HT1080 (cell line): ENCODE measurements at places on chromosomes 5 and 9.
A peak's percentile ranks its signal among the peaks of the same experiment; 100 is the strongest.

GRCh38 chr5:87732875-87733768 lies 320.4 kb upstream of the CCNH start:
- DNase-seq = peak; percentile 15

GRCh38 chr5:52706775-52707174 lies 80.9 kb upstream of the ITGA1 start:
- no peak for DNase-seq

DNA sequence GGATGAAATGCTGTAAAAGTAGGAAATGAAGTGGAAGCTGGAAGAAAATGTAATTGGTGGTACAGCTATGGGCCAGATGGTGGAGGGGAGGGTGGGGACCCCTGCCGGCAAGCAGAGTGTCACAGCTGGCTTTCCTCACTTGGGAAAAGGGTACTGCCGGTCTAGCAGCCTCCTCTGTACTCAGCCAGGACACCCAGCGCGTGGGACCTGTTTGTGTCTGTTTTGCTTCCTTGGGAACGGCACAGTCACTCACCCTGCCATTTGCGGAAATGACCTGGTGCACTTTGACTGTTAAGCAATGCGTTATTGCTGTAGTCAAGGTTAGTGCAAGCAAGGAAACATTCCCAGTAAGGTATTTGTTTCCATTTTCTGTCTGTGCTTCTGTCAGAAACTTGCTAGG lies 10.1 kb downstream of the TMEM252 start:
- peak; percentile 23 for DNase-seq

GRCh38 chr5:83507431-83507830 lies 35.9 kb downstream of the VCAN start:
- DNase-seq = no peak

- DNase-seq = no peak
Observed at GRCh38 chr5:7970816-7971215, 101.9 kb downstream of the MTRR start.

GRCh38 chr5:98902733-98903132 lies 26.1 kb downstream of the CHD1 start:
- DNase-seq = peak; percentile 27

DNA sequence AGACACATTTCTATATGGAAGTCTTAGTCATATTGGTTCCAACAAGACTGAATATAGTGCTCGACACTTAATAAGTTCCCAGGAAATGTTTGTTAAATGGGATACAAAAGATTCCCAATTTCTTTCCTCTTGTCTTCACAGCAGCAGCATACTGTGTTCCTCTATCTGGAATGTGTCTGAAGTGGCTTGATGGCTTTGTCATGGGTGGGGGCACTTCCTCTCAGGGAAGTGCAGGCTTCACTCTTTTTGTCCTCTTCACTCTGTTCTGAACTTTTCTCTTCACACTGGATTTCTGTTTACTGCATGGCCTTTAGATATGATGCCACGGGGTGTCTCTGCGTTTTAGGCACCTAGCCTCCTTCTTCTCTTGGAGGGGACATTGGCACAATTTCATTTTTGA lies 127.7 kb upstream of the C9orf72 start:
- no peak for DNase-seq

DNA sequence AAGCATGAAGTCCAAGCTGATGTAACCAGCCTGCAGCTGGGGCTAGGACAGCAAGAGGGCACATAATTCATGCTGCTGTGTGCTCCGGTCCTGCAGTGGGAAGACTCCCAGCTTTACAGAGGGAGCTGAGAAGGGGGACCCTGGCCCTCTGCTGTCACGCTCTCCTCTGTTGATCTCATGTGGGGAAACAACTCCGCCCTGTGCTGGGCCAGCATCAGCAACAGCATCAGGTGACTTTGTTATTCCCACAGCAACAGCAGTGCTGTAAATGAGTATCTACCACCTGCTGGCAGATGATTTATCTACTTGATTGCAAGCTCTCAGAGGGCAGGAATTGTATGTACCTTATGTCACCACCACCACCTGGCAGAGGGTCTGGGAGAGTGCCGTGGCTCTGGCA lies 176.2 kb downstream of the COL23A1 start:
- no peak for DNase-seq

DNA sequence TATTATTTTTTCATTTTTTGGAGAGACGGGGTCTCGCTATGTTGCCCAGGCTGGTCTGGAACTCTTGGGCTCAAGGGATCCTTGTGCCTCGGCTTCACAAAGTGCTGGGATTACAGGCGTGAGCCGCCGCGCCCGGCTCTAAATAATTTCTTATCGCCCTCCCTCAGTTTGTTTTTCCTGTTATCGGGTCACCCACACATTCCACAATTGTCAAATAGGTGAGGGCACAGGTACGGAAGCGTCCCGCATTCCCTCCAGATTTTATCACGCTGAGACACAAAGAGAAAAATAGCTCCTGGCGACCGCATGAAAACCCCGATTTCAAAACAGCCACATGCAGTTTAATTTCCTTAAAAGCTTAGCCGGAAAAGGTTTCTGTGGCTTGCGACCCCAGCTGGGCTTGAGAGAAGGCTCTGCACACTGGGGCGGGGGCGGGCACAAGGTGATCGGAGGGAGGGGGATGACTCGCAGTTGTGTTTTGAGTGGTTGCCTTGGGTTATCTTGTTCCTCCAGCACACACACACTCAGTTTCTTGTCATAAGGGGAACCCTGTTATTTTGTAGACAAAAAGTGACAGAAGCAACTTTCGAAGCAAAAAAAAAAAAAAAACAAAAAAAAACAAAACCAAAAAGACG lies 717 bp upstream of the IQGAP2 start:
- no peak for DNase-seq

GRCh38 chr9:127500862-127501261 lies 49.6 kb downstream of the LRSAM1 start:
- DNase-seq = no peak

DNA sequence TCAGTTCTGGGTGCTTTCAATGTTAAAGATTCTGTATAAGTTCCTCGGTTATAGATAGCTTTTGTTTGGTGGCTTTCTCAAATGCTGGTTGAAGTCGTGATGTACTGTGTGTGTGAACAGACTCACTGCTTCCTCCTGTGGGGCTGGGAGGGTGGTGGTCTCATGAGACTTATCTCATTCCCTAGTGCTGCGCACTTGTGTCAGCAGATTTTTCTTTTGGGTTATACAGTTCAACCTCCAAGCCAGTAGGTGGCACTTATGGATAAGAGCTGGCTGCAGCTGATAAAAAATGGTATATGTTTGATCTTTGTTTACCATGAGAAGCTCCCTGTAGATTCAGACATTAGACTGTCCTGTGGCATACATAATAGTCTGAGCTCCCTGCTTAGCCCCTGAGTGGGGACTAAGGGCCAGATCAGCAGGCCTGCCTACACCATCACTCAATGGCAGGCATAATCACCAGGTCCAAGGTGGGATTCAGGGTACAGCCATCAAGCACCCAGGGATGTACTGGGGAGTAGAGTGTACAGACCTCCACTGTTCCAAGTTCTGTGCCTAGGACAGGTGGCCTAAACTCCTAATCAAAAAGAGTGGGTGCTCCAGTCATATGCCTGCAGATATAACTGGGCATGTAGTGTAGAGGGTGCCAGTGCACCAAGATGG lies 174.2 kb downstream of the OXCT1 start:
- peak; percentile 18 for DNase-seq

- DNase-seq = no peak
Observed at GRCh38 chr9:120905315-120906164, 21.1 kb downstream of the TRAF1 start.

GRCh38 chr9:115109486-115109885 lies 8.5 kb downstream of the TNC start:
- peak; percentile 84 for DNase-seq

DNA sequence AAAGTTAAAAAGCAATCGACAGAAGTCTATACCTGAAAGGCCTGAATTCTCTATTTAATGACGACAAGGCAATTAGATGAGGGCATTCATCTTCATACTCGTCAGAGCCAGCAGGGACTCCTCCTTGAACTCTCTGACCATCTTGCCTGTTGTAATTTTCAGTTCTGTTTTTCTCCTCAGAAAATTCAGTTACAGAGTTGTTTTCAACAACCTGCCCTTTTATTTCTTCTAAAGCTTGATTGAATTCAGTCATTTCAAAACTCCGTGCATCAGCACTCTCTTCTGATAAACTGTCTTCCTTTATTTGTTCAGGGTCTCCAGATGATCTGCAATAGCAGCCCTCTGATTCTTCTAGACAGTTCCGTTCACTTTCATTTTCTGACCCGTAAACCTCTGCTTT lies 15.6 kb downstream of the RIOK2 start:
- no peak for DNase-seq

DNA sequence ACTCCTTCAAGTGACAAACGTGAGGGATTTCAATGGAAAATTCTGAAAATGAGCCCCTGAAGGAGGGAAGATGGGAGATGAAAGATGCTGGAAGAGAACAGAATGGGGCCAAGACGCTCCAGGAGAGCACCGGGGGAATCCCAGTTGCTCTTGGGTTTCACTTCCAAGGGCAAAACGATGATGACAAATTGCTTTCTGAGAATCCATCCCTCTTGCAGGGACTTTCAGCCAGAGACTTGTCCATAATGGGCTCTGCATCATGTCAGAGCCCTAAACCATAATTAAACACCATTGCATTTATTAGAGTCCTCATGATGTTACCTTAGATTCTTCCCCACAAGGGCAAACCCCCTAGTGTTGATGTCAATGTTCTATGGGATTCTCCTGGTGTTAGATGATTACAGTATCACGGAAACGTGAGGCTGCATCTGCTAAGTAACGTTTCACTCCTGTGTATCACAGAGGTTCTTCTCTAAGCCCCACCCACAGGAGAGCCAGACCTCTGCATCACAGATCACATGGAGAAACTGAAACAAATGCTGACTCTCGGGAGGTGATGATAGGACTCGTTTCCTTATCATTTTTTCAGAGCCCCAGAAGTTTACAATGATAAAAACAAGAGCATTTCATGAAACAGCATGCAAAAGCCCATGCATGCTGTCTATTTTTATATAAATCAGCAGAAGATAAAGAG lies 114.4 kb downstream of the TENT4A start:
- DNase-seq = no peak

DNA sequence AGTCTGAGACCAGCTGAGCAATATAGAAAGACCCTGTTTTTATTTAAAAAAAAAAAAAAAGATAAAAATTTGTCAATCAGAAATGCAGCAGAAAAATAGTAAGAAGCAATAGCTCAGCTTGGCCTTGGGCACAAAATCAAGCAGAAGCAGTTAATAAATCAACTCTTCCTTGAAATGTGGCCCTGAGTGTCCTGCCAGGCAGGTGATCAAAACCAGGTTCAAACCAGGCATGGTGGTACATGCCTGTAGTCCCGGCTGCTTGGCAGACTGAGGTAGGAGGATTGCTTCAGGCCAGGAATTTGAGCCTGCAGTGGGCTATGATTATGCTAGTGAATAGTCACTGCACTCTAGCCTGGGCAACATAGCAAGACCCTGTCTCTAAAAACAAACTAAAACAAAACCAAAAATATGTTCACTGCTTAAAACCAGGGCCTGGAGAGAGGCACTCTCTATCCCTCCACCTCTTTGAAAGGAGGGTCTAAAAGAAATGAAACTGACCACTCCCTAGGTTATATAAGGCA lies 27.9 kb upstream of the KLF9 start:
- no peak for DNase-seq

- no peak for DNase-seq
Observed at GRCh38 chr9:92989561-92989960, 42.2 kb downstream of the FGD3 start.

- no peak for DNase-seq
Observed at GRCh38 chr9:7375013-7375511, 424.5 kb downstream of the DMAC1 start.

DNA sequence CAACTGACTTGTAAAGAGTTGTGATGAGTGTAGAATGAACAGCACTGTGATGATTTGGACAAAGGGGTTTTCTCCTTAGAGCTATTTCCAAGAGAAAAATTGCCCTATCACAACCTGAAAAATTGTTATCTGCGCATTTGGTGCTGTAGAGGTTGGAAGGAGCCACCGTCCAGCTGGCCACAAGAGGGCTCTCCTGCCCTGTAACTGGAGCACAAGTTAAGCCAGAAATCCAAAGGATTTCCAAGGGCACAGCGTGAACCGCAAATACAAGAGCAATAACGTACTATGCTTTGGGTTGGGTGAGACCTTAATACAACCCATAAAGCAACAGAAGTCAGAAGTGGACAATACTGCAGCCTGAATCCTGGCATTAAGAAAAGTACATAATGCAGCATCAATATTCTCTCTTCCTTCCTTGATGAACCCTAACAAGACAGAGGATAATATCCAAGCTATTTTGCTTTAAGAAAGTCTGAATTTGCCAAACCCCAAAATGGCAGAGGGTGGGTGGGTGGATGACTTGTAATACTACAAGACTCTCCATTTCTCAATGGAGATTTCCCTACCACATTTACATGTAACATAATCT lies 56.8 kb upstream of the SMIM32 start:
- DNase-seq = peak; percentile 49

DNA sequence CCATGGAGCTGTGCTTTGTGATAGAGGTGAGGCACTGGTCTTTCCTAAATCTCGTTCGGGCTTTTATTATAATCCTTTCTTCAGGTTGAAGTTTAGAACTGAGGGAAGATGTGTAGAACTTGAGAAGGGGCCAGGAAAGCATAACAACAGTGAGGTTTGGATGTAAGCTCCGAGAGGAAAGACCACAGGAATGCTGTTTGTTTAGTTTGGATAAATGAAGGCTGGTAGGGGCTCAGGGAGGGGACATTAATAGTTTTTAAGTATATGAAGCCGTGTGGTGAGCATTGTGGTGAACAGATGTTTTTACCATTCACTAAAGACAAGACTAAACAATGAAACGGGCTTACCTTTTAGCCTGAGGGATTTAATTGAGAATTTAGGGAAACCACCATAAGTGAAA lies 130.8 kb downstream of the ARHGAP26 start:
- peak; percentile 54 for DNase-seq

- no peak for DNase-seq
Observed at GRCh38 chr9:2164268-2164667, 149.1 kb downstream of the SMARCA2 start.

DNA sequence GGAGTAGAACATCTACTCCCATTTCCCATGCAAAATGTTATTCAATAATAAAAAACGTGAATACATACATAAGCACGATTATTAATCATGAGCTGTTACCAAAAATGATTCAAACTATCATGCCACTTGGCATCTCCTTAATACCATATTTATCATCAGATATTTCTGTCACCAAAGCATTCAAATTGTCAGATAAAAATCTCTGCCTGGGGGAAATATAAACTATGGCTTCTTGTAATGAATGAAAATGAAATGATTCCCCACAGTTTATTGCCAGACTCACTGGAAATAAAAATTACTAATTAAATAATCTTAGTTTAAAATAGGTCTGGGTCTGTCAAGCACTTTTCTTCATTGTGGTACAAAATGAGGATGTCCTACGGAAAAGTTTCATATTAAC lies 265.4 kb downstream of the EDIL3 start:
- DNase-seq = no peak

DNA sequence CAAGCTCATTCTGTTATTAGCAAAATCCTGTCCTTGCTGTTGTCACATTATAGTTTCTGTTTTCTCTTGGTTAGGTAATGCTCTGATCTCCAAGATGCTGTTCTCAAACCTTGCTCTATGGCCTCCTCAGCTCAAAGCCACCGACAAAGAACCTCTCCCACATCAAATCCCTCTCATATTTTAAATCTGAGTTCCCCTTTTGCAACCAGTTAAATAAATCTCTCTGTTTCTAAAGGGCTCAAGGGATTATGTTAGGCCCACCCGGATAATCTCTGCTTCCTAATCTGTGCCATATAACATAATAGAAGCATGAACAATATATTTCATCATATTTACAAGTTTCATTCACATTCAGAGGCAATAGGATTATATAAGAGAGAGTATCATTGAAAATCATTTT lies 286.0 kb downstream of the CYLC2 start:
- DNase-seq = no peak
